Stimulated activated effector memory CD8-positive, alpha-beta T cell treated with anti-CD3 and anti-CD28 coated beads, Interleukin-12 subunit alpha, Interleukin-12 subunit beta, amount 100 ng/mL, for 72 hours (primary cell): ENCODE measurements at places on chromosomes 3 and 15.

- DNase-seq = no peak
Observed at GRCh38 chr3:179196098-179196497, 47.9 kb downstream of the PIK3CA start.

- no peak for DNase-seq
Observed at GRCh38 chr15:89615135-89615534, 39.9 kb downstream of the TICRR start.

DNA sequence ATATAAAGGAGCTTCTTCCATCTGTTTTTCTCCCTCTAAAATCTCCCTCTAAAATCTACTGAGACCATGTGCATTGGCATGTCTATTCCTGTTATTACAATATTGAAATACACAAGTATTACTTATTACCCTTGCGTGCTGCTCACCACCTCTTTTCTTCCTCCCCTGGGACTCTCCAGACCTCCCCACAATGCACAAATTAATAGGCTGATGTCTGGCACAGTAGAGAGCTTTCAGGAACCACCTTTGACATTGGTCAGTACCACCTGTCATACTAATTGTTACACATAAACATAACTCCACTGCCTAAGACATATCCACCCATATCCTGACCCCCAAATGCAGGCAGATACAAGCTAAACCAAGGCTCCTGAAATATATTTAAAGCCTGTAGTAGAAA, 722.6 kb downstream of the FHIT start:
- DNase-seq = no peak

DNA sequence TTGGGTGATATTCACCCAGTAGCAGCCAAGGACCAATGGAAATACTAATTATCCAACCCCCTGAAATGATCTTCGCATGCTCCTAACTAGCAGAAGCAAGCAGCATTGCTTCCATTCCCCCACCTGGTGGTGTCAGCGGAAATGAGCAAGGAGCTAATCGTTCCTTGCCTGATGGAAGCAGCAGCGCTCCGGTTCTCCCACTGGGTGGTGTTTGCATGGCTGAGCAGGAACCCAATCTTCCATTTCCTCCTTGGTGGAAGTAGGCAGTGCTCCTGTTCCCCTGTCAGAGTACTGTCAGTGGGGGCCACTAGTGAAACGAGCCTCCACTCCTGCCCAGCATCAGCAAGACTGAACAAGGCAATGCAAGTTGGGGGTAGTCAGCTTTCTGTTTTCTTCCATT, 311.5 kb downstream of the CACNA2D3 start:
- no peak for DNase-seq

DNA sequence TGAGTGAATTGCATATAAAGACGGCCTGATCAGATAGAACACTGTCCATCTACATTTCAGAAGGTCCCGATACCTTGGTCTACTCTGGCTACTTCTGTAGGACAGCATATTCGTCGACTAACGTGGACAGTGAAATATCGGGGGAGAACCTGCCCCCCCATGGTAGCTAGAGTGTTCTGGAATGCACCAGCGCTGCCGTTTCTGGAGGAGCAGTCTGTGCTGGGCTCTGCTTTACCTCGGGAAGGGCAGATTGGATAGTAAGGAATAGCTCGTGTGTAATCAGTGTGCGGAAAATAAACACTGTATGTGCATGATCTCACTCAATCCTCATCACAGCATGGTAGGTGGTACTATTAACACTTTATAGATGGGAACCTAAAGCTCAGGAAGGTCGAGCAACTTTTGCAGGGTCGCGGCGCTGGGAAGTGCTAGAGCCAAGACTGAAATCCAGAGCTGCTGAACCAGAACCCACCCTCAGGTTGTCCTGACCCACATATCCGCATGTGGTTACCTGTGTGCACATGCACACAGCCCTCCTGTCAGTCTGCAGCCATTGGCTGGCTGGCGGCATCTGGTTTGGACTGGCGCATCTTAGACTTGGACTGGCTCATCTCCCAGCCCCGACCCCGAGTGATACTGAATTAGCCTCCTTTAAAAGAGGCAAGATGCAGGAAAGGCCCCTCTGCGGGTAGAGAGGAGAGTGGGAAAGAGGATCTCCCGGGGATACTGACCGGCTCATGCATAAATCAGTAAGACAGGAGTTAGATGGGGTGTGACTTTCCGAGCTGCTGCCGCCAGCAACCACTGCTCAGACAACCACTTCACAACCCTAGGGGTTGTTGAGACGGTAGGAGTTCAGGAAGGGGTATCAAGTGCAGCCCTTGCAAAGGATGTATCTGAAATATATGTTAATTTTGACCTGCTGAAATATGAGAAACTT, 155.0 kb upstream of the BHLHE40 start:
- no peak for DNase-seq
